Activated CD4-positive, alpha-beta memory T cell treated with anti-CD3 and anti-CD28 coated beads, Interleukin-2, amount 10 ng/mL, durations not matched to agents 7 days and 5 days (primary cell): ENCODE measurements at places on chromosomes 2 and 18.

DNA sequence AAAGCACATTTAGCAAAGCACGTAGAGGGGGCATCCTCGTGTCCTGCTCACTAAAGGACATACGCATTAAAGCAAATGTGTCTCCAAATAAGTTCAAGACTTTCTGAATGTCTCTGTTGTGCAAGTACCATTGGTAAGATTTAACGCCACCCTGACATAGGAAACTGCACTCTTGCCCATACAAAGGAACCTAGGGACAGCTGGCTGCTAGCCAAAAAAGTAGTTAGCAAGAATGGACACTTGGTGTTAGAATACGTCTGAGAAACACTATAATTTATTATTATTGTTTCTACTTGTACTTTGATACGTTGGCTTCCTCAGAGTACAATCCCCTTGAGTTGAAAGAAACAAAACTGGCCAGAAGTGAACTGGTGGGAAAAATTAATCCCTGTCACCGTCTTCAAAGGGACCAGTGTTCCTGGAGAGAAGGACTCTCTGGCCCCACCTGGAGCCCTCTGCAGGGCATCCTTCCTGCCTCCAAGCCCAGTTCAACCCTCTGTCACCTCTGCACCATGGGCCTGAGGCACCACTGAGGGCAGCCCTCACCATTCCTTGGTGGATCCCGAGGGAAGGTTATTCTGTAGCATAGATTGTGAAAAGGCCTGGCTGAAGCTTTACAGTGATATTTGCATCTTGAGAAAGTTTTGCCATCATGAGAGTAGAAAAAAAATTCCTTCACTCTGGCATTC lies 51.4 kb upstream of the APCDD1 start:
- no peak for DNase-seq

DNA sequence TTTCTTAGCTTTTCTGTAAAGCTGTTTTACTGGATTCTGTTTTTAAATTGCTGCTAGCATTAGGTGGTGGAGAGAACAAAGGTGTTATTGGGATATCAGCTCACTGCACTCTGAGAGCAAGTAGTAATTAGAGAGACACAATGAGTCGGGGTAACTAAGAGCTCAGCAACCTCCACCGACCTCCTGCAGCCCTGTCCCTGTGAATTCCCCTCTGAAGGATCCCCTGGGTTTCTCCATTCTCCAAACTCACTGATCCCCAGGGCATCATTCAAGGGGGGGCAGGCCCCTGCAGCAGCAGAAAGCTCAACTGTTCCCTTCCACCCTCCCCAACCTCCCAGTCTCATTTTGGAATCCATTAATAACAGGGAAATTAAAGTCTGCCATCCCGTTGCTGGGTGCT lies 73.0 kb downstream of the MTCL1 start:
- DNase-seq, result no peak

- no peak for DNase-seq
Observed at GRCh38 chr18:4200399-4200798, 254.7 kb downstream of the DLGAP1 start.

GRCh38 chr2:234395891-234396420 lies 100.9 kb downstream of the ARL4C start:
- no peak for DNase-seq

DNA sequence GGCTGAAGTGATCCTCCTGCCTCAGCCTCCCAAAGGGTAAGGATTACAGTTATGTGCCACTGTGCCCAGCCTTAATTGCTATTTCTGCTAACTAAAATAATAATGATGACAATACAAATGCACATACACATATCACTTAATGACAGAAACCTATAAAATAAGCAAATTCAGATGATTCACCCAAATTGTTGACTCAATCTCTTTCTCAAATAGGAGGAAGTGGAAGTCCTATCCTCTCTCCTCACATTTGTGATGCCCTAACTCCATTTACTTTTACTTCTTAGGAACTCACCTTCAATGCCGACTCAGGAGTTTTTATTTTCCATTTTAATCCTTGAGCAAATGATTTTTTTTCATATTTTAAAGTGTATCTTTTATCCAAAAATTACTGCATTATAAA lies 24.5 kb upstream of the RAPH1 start:
- DNase-seq, result no peak

- DNase-seq, result no peak
Observed at GRCh38 chr2:152359573-152360363, 24.8 kb downstream of the FMNL2 start.

DNA sequence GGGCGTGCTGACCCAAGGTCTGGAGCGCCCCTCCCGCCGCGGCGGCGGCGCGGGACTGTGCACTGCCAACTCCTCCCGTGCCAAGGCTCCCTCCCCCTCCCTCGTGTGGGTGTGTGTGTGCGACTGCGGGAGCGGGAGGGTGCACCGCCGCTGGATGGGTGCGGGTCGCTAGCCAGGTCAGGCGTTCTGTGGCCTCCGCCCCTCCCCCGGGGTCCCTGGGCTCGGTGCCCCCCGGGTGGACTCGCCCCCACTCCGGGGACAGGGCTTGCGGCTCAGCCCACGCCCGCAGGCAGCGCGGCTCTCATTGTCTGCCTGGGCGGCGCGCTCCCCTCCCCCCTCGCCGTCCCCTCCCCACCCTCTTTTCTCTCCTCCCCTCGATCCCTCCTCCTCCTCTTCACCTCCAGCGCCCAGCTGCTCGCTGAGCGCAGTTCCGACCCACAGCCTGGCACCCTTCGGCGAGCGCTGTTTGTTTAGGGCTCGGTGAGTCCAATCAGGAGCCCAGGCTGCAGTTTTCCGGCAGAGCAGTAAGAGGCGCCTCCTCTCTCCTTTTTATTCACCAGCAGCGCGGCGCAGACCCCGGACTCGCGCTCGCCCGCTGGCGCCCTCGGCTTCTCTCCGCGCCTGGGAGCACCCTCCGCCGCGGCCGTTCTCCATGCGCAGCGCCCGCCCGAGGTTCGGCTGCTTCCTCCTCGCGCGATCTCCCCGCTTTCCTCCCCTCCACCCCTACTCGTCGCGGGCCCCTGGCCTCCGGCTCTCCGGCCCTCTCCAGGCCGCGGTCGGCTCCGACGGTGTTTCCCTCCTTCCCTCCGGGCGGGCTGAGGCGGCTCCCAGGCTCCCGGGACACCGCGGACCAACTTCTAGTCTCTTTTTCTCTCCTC lies at the start of gene GATA6:
Gene GATA6, plus strand, starts transcription at position 579 of the 878 bp plus-strand sequence. CDS start 1,556 bp downstream, outside the sequence.
- peak; percentile 29 for DNase-seq

DNA sequence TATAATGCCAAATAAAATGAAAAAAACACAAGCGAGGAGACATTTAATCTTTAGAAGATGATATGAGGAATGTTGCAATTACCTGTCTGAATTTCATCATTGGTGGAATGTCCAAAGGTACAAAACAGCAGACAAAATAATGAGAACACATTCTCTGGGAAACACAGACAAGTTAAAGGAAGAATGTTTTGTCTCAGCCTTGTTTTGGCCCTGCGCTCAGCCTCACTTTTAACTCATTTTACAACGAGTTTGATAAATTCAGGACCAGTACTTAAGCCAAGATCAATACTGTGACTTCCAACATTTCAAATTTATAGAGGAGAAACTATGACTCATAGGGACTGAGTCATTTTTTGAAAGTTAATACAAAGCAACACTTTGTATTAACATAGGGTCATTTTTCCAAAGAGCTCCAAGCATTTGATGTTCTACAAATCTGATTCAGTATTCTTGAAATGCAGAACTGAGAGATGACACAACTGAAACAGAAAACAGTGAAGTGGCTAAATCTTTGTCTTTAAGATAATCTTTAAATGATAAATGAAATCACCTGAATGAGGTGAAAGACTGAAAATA lies 833.2 kb upstream of the CHAC2 start:
- DNase-seq, result no peak

DNA sequence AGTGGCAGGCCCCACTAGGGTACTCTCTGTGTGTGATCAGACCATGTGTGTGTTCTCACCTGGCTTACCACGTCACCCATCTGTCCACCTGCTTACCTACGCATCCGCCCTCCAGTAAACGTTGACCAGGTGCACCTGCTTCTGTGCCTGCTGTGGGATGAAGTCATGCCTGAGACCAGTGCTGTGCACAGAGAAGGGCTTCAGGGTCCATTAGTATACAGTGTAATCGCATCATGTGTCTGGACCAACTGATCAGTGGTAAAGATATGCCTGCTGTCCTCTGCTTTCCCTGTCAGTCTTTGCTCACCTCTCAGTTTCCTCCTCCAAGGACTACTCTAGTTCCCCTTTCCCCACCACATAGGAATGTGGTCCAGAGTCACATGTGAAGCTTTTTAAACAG lies 109.3 kb downstream of the FHOD3 start:
- no peak for DNase-seq

GRCh38 chr2:238716585-238716984 lies 131.3 kb upstream of the TWIST2 start:
- no peak for DNase-seq

- no peak for DNase-seq
Observed at GRCh38 chr2:72673279-72673678, 152.6 kb downstream of the EXOC6B start.

GRCh38 chr2:81084101-81084500 lies 779.5 kb upstream of the LRRTM1 start:
- DNase-seq, result no peak

DNA sequence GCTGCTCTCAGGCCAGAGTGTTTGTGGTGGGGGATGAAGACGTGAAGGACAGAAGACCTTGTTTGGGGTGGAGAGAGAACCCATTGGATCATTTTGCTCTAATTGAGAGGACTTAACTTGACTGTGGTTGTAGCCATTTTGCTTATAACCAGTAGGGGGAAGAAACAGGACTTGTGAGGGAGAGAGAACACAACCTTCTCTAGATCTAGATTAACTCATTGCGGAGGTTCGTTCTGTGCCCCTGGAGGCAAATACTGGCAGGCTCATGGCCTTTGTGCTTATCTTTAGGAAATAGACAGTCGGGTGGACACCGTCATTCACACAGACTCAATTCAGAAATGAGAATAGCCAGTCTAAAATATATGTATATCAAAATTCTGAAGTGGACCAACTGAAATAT lies 147.0 kb upstream of the LHCGR start:
- DNase-seq, result no peak

GRCh38 chr2:19219060-19219459 lies 139.4 kb downstream of the OSR1 start:
- DNase-seq, result no peak
